ENCODE measurements at places on chromosomes 2 and 18.

- ATAC-seq = no peak
Measured at GRCh38 chr2:226977775-226978190, 141.9 kb downstream of the RHBDD1 start.

DNA sequence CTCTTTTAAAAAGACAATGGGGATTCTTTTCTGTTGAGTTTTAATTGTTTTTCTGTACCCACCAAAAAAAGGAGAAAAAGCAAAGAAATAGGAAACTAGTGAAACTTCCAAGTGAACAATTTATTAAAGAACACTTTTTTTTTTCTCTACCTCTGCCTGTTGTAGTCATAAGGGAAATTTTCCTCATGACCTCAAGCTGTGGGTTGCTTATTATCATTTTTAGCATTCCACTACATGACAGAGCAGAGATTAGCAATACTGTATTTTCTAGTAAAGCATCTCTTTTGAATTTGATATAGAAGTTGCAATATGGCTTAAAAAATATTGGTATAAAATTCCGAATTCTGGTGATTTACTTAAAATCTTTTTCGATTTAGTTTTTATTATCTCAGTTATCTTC, 87.9 kb upstream of the LRRTM1 start:
- no peak for ATAC-seq

- ATAC-seq = no peak
Measured at GRCh38 chr2:47697000-47697601, 85.8 kb upstream of the MSH6 start.

DNA sequence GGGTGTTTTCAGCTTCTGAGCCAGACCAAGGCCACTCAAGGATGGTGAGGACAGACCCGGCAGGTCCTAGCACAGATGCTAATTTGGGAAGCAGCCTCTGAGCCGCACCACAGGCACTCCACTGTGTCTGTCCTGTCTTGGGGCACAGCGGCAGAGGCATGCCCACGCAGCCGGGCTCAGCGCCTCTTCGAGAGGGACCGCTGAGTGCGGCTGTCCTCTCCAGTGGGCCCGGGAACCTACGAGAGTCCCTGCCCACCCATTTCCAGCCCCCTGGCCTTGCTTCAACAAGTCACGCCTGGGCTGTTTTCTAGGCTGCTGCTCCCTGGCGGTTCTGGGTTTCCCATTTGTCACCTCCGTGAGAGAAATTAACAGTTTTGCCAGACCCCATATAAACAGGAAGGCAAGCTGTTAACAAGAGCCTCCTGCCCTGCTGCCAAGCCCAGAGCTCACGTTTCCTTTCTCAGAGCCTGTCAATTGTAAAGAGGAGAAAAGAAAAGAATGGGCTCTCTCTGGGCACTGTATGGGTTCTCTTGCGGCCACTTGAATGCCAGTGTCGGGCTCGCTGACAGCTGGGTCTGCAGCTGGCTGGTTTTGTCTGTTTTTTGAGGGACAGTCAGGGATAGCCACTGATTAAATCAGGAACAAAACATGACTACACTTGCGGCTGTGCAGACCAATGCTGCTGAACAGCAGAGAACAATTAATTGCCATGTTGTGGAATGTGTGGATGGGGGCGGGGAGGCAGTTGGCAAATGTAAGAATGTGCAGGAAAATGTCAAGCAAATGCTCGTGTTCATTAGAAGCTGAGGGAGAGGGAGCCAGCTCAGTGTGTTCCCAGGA, 30.6 kb downstream of the TMEM17 start:
- ATAC-seq = no peak

GRCh38 chr18:21851327-21851961, 110.9 kb downstream of the MIB1 start:
- no peak for ATAC-seq

GRCh38 chr18:8978394-8978793, 124.1 kb upstream of the NDUFV2 start:
- ATAC-seq = no peak

DNA sequence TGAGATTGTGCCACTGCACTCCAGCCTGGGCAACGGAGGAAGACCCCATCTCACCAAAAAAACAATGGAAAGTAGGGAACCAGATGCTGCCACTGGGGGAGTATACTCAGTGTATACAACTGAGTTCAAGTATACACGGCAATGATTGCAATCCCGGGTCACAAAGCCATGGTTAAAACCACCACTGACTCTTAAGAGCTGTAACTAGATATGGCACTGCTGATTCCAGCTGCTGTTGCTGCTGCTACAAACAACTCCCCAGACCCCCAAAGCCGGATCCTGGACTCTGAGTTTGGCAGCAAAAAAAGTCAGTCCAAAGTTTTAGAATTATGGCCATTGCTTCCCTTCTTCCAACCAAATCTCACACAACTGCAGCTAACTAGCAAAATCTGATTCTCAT, 43.7 kb upstream of the COX7A2L start:
- no peak for ATAC-seq

DNA sequence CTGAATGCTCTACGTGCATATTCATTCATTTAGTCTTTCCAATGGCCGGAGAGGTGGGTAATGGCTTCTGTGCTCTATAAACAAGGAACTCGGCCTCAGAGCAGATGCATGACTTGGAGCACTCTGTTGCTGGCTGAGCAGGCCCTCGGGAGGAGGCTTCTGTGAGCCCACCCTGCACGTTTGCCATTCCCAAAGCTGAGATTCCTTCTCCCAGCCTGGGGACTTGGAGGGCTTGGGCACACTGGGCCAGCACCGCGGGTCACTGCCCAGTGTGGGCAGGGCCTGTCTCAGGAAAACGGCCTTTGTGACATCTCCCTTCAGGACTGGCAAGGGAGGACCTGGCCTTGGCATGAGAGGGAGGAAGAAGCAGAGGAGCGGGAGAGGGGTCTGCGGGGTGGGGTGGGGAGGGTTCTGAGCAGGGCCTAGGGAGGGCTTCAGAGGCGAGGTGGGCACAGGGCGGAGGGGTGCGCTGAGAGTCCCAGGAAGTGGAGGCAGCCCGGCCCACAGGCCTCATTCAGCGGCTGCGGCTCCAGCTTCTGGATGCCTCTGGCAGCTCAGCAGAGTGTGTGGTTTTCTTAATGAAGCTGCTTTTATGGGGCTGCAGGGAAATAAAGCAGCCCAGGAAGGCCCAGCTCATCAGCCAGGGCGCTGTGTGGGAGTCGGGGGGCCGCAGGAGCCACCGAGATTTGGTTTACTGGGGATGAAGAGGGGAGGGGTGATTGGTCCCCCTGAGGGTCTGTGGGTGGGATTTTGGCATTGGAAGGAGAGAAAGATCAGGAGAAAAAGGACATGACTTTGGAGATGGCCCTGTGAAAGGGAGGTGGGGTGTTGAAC, 51.7 kb upstream of the OTOF start:
- no peak for ATAC-seq

DNA sequence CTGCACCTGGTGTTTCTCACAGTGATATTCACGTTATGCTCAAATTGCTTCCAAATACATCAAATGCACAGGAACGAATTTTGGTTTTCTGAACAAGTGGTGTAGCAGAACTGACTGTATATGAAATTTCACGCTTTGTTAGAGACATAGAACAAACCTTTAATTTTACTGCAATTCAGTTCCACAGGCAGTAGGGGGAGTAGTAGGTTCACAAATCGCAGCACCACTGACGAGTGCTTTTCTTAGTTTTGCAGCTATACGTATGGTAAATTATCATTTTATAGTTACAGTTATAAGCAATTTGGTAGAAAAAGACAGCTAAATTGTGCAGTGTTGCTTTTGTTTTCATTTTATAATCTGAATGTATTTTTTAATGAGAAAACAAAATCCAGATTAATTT, 113.3 kb downstream of the KIAA1328 start:
- ATAC-seq = no peak

- ATAC-seq = peak; percentile 25
Measured at GRCh38 chr2:196162586-196163175, 8.7 kb downstream of the STK17B start.

- ATAC-seq = no peak
Measured at GRCh38 chr2:149152469-149152953, 114.0 kb downstream of the LYPD6B start.

DNA sequence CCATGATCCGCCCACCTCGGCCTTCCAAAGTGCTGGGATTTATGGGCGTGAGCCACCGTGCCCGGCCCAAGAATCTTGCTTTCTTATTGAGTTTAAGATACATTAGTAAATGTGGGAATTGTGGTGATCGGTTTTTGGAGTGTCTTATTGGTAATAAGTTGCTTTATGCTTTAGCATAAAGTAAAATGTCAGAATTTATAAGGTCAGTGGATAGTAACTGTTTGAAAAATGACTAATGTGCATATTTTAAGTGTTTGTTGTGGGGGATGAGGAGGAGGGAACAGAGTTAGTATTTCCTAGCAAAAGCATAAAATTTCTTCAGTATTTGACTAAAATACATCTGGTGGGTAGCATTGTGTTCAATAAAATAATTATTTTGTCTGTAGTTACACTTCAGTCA, 77.4 kb downstream of the SLC39A10 start:
- no peak for ATAC-seq

GRCh38 chr2:169080250-169081069, 11.1 kb downstream of the DHRS9 start:
- ATAC-seq = no peak

GRCh38 chr2:187504312-187504921, 49.8 kb downstream of the TFPI start:
- no peak for ATAC-seq

- no peak for ATAC-seq
Measured at GRCh38 chr2:172998547-172999272, 76.9 kb upstream of the MAP3K20 start.

DNA sequence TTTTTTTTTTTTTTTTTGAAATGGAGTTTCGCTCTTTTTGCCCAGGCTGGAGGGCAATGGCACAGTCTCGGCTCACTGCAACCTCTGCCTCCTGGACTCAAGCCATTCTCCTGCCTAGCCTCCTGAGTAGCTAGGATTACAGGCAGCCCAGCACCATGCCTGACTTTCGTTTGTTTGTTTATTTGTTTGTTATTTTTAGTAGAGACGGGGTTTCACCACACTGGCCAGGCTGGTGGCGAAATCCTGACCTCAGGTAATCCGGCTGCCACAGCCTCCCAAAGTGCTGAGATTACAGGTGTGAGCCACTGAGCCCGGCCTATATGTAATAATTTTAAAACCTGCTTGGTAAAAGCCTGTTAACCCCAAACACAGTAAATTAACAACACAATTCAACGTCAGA, 435.7 kb downstream of the LRRTM4 start:
- ATAC-seq = no peak

DNA sequence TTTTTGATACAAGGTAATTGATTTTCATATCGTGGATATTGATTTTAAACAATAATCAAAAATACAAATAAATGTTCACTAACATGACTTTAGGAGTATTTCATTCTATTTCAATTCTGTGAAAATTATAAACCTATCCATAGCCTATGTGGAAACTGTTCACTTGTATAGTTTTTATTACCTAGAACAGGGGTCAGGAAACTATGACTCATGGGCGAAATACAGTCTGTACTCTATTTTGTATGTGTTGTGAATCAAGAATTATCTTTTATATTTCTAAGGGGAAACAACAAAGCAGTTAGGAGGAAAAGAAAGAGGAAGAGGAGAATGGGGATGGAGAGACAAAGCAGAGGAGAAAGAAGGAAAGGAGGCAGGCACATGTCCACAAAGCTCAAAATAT, 181.7 kb upstream of the VRK2 start:
- ATAC-seq = no peak

DNA sequence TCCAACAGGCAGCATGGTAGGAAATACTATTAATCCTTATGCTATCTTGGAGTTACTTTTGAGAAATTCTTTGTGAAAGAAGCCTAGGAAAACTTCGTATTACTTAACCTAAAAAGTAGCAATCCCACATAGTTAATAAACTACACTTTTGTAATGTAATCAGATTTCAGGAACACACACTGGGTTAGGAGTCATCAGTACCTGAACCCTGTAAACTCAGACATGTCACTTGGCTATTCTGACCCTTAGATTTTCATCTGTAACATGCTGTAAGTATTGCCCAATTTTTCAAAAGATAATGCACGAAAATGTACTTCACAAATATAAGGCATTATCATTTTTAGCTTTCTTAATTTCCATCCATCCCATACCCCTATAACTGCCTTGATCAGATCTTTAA, 39.0 kb downstream of the KIDINS220 start:
- no peak for ATAC-seq

DNA sequence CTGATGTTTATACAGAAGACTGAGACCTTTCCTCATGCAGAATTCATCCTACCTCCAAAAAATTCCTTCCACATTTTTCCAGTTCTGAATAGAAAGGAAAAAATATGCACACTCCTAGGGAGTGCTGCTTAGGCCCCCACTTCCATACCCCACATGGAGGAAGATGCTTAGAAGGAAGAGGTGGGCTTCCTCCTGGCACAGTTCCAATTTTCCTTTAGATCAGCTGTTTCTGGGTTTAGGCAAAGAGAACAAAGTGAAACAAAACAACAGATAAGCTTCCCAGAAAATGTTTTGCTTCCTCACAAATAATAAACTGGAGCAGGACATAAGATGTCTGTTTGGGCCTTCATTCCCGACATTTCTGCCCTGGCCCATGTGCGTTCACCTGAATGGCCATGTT, 172.6 kb downstream of the PRPF40A start:
- no peak for ATAC-seq

- ATAC-seq = no peak
Measured at GRCh38 chr2:59583173-59583765, 970.2 kb downstream of the BCL11A start.

DNA sequence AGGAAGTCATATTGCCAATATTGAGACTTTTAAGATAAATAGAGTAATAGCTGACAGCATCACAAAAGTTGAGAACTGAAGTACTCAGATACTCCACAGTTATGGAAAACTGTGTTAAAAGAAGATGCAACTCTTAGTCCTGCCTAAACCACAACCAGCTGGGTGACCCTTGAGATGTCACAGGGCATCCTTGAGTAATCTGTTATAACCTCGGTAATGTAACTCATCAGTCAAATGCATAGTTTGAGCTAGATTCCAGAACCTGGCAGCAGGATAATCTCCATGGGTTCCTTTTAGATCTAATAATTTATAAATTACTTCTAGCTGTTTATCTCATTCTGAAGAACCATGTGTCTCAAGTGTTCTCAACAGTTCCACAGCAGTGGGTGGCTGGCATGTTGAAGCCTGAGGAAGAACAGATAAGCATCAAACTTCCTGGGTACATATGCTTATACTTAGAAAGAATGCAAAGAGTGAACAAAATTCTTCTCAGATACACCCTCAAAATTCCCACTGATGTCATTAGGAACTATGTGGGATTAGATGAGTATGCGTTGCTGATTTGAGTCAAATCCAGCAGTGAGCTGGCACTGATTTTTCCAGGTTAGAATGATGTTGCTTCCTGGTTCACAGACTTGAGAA, 304.1 kb upstream of the ERBB4 start:
- no peak for ATAC-seq

GRCh38 chr2:26627350-26628105, 13.6 kb downstream of the CIB4 start:
- ATAC-seq = no peak

- no peak for ATAC-seq
Measured at GRCh38 chr2:60495041-60495625, 58.3 kb downstream of the BCL11A start.

- ATAC-seq = no peak
Measured at GRCh38 chr2:1937066-1937465, 192.8 kb upstream of the PXDN start.

DNA sequence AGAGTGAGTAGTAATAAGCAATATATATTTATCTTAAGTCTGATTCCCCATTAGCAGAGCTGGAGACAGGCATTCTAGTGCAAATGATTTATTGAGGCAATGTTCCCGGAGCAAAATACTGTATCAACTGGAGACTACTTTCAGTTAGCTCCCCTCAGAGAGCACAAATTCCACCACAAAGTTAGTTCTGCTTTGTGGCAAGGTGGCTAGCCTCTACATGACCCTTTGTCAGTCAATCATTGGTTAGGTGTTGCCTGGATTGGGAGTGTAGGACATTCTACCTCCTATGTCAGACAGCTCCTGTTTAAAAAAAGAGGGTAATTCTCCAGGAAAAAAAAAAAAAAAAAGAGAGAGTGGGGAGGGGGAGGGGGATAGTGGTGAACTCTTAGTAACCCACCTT, 402.2 kb downstream of the NR4A2 start:
- ATAC-seq = no peak

All from activated T-helper 17 cell treated with anti-CD3 and anti-CD28 coated beads, Interleukin-2, amount 50 U/mL, for 72 hours (primary cell).